ENCODE measurements at places on chromosomes 6 and 20. TPM values are rescaled to one million over a fixed set of nuclear protein-coding genes. Genes with fewer than 3 reads are reported as not detected.

Gene IRF4
- total RNA-seq, result 1.5 TPM

Gene C20orf141
- not detected for total RNA-seq

Gene CHRNA4
- not detected for total RNA-seq

Gene ZNF341
- total RNA-seq, result 1.2 TPM

DNA sequence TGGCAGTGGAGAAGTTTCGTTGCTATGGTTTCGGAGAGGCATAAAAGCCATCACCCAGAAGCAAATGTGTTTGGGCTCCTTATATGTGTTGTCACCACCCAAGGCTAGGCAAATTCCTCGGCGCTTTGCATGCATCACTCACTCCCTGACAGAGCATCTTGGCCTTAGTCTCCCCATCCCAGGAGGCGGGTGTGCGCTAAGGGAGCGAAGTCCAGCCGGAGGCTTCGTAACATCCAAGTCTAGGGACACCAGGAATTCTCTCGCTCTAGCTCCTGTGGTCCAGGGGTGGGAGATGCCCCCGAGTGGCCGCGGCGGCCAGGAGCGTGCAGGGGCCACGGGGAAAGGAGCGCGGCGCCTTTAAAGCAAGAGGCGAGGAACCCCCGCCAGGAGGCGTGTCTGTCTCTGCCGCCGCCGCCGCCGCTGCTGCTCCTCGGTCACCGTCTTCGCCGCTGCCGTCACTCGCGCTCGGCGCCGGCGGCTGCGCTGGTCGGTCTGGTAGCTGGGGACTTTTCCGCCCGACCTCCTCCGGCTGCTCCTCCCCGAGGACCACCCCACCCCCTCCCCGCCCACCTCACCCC, at the start of gene GRIK2:
Gene GRIK2, plus strand, starts transcription at position 458 of the 578 bp plus-strand sequence.
- no peak within 1 kb of the TSS for H3K4me3 ChIP-seq
- H3K27ac ChIP-seq, result no peak within 1 kb of the TSS
- H3K27me3 ChIP-seq, result no peaks in the 10 kb centered on the region
- H3K36me3 ChIP-seq, result no peaks in the 10 kb centered on the region
- peaks cover 8% of the 10 kb centered on the region for H3K4me1 ChIP-seq
- no peak for DNase-seq

DNA sequence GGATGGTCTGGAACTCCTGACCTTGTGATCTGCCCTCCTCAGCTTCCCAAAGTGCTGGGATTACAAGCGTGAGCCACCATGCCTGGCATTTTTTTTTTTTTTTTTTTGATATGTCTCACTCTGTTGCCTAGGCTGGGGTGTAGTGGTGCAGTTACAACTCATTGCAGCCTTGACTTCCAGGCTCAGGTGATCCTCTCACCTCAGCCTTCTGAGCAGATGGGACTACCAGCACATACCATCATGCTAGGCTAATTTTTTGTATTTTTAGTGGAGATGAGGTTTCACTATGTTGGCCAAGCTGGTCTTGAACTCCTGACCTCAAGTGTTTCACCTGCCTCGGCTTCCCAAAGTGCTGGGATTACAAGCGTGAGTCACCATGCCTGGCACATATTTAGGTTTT, 34.3 kb downstream of the PHF20 start:
- no peak for DNase-seq
- H3K4me3 ChIP-seq, result no peak overlapping the region
- no peak overlapping the region for H3K27ac ChIP-seq
- H3K27me3 ChIP-seq, result no peaks in the 10 kb centered on the region
- H3K4me1 ChIP-seq, result no peaks in the 10 kb centered on the region

GRCh38 chr6:34155471-34156300, 9.8 kb upstream of the GRM4 start:
- no peaks in the 10 kb centered on the region for H3K36me3 ChIP-seq
- no peak overlapping the region for H3K27ac ChIP-seq
- peaks cover 3% of the 10 kb centered on the region for H3K4me1 ChIP-seq
- H3K27me3 ChIP-seq, result no peaks in the 10 kb centered on the region
- DNase-seq, result no peak

GRCh38 chr20:1273366-1273765, 7.3 kb downstream of the SNPH start:
- H3K27me3 ChIP-seq, result no peaks in the 10 kb centered on the region
- H3K27ac ChIP-seq, result no peak overlapping the region
- H3K4me3 ChIP-seq, result no peak overlapping the region
- no peaks in the 10 kb centered on the region for H3K36me3 ChIP-seq
- H3K4me1 ChIP-seq, result no peaks in the 10 kb centered on the region

Measured in ovary (tissue), 10 donors.